ENCODE measurements at places on chromosomes 2 and 18.

GRCh38 chr2:212908682-212909435 is 242.6 kb downstream of the IKZF2 start:
- no peak for DNase-seq

- DNase-seq = no peak
Measured at GRCh38 chr2:69291004-69291650, 95.9 kb downstream of the GFPT1 start.

- no peak for DNase-seq
Measured at GRCh38 chr2:237384672-237385020, 29.3 kb downstream of the COL6A3 start.

DNA sequence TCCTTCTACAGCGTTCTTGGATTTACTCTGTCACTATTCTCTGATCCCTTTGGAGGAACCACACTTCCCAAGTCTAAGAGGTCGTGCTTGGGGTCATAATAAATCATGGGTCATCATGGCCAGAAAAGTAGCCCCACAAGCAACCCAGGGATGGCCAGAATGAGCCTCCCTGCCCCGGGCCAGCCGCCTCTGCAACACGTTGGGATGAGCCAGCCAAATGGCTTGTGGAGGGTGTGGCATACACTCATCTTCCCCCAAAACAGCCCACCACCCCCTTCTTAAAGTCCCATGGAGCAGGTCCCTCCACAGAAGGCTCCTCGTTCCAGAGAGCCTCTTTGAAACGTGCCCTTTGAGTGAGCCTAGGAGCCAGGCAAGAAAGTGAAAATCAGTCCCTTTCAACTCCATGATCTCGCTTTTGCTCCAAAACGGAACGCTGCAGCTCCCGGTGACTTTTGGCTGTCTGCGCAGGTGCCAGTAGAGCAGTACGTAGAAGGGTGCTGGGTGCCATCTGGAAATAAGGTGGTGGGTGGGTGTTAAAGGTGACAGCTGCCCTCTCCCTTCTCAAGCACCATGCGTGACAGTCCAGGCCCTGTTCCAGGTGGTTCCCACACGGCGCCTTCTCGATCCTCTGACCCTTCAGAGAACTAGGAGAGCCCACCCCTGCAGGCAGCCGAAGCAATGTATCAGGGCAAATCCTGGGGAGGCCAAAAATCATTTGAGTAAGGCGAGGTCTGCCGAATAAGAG is 48.5 kb upstream of the FOSL2 start:
- no peak for DNase-seq

GRCh38 chr2:188629753-188630527 is 338.3 kb downstream of the GULP1 start:
- DNase-seq = no peak

GRCh38 chr18:1438458-1438910 is 533.8 kb downstream of the ADCYAP1 start:
- no peak for DNase-seq

GRCh38 chr2:25566694-25567093 is 106.7 kb downstream of the DTNB start:
- DNase-seq = no peak

GRCh38 chr2:241391892-241392665 is 36.0 kb downstream of the FARP2 start:
- no peak for DNase-seq

DNA sequence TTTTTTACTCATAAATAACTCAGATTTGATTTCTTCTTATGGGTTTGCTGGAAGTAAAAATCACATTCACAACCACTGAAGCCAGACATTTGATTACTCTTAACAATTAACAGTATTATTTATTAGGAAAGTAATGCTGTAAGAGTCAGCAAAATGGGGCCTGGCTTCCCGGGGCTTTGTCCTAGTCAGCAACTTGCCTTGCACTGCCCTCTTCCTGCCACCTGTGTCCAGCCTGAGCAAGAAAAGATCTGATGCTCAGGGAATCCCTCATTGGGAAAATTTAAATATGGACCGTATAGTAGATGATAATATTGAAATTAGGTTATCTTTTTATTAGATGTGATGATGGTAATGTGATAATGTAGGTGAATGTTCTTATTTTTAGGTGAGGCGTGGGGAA is 30.8 kb upstream of the ACYP2 start:
- no peak for DNase-seq

GRCh38 chr2:147172493-147173188 is 672.2 kb upstream of the ACVR2A start:
- no peak for DNase-seq

GRCh38 chr2:228602288-228602687 is 420.8 kb upstream of the SPHKAP start:
- DNase-seq = no peak

GRCh38 chr18:79637181-79637920 is 42.3 kb upstream of the CTDP1 start:
- no peak for DNase-seq

DNA sequence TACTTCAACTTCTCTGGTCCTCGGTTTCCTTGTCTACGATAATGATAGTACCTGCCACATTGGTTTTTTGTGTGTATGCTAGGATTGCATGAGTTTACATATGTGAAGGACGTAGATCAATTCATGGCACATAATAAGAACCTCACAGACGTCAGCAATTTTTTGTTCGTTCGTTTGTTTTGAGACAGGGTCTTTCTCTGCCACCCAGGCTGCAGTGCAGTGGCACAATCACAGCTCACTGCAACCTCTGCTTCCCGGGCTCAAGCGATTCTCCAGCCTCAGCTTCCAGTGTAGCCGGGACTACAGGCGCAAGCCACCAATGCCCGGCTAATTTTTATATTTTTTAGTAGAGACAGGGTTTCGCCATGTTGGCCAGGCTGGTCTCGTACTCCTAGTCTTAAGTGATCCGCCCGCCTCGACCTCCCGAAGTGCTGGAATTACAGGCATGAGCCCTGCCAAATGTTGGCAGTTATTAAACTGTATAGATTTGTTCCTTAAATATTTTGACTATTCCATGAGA is 756 bp upstream of the SLC35F5 start:
- DNase-seq = no peak

- DNase-seq = no peak
Measured at GRCh38 chr2:97957432-97958183, 38.1 kb downstream of the TMEM131 start.

GRCh38 chr2:6780765-6781274 is 84.9 kb downstream of the CMPK2 start:
- no peak for DNase-seq

GRCh38 chr18:61397222-61397621 is 64.0 kb downstream of the CDH20 start:
- DNase-seq = no peak

DNA sequence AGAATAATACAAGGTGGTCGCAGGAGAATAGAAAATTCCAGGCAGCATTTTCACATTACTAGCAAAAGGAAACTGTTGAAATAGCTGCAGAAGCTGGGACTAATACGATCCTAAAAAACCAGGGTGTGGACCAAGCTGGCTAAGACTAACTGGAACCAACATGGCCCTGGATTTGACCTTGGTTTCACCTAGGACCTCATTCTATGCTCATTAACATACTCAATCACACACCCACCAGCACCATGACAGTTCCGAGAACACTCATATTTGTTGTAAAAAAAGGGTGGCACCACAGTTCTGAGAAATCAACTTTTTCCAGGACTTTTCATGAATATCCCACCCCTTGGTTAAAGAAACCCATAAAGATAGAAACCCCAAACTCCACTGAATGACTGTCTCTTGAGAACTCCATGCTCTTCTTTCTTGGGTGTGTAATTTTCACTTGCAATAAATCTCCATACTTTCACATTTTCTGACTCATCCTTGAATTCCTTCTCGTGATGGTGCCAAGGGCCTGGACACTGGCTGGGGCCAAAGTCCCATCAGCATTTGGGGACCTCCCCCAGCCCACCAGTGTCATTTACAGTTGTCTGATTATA is 164.3 kb upstream of the CHST9 start:
- DNase-seq = no peak

DNA sequence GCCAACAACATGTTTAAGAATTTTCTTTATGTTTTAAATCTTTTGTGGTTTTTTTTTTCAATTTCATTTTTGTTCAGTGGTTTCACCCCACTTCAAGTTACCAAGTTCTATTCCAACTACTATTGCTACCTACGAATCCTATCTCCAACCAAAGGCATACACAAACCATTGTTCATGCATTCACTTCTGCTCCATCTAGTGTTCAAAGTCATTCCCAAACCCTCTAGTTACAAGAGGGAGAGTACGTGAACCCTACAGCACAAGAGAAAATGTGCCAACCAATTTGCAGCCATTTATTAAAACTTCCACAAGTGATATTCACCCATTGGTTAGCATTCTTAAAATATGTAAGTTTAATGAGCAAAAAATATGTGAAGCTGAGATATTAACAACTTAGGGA is 295.1 kb upstream of the KYNU start:
- DNase-seq = no peak

DNA sequence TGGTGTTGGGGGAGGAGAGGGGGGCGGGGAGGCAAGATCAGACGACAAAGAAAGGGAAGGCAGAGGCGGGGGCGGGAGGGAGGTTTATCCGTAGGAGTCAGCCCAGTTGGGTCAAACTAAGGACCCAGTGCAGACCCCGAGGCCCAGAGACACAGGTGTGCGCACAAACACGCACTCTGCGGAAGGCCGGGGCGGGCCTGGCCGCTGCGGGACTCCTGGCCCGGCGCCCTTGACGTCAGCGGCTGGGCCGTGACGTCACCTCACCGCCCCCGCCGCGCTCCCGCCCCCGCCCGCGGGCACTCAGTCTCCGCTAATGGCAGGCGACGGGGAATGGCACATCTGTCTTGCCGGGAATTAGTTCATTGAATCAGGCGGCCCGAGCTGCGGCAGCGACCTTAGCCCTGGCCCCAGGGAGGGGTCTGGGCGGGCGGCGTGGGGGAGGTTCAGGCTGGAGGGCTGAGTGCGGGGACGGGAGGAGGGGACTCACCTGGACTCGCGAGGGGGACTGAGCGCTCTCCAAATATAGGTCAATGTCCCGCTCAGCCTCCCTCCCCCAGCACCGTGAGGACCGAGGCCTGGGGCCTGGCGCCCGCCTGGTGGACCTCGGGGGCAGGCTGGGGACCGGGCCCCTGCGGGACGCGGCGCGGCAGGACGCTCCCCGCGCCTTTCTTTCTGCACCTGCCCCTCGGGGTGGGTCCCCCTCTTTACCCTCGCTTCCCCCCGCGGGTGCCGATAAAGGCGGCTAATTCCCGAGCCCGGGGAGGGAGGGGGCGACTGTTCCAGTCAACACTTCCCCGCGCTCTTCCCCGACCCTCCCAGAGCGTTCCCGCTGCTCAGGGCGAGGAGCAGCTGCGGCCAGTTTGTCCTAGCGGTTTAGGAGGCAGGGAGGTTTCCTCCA is 15.5 kb upstream of the ECEL1 start:
- no peak for DNase-seq

GRCh38 chr18:38305961-38306360 is 740.4 kb upstream of the CELF4 start:
- DNase-seq = no peak

DNA sequence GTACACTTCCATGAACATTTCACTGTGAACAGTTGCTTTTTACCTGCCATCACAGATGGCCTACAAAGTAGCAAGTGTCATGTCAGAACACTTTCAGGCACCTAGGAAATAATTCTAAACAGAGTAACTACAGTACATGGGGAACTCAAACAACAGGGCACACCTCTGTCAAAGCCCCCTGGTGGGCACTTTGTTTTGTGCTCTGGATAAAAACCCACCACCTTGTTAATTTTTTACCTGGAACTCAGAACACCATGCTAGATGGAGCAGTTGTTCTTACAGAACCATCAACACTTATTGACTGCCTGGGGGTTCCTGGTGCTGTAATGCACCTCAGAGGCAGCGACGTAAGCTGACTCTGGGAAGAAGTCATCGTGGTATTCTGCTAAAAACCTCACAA is 2.3 kb downstream of the MSL3B start:
- no peak for DNase-seq

GRCh38 chr2:240878341-240878936 is 9.8 kb downstream of the AGXT start:
- no peak for DNase-seq

DNA sequence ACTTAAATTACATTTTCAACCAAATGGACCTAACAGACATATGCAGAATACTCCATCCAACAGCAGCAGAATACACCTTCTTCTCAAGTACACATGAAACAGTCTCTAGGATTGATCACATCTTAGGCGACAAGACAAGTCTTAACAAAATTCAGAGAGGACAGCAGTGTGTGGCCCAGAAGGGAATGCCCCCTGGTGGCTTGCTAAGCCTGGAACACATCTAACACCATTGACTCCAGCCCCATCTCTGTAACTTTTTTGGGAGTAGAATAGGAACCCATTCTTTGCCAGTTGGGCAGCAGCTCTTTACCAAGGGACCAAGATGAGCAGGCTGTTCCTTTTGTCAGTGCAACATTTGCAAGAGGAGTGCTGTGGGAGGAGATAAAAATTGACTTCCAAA is 249.9 kb downstream of the PLCL1 start:
- peak; percentile 8 for DNase-seq

DNA sequence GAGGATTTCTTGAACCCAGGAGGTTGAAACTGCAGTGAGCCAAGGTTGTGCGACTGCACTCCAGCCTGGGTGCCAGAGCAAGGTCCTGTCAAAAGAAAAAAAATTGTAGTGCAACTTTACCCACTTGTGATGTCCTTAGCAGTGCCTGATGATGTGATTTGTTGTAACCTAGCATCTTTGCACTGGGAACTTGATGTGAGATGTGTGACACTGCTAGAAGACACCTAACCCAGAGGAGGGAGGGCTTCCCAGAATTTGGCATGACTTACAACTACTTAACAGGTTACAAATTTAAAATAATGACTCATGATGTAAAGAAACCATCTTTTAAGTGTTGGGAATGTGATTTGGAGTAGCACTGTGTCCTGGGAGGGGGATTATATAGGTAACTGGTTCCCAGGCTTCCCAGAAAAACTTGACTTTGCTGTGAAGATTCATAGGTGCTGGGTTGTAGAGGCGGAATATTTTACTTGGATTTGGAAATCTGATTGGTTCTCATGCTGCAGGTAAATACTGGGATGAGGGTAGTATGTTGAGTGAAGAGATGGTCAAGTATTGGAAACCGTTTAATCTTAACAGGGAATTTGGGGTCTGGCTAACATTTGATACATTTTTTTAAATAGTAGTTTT is 3.7 kb downstream of the EEF1B2 start:
- no peak for DNase-seq

DNA sequence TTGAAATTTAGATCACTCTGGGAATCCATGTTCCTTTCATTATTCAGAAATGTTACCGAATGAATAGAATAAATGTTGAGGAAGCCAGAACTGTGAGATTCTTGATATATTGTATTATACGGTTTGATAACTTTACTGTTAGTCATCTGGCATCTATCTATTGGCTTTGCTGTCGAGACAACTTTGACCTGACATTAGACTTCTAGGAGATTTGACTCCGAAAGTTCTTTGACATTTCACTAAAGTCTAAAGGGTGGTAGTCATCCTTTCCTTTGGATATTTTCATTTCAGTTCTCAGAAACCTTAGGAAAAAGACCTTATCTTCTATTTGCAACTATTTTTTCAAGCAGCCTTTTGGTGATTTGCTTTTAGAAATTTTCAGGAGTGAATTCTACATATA is 1.9 kb downstream of the BMPR2 start:
- DNase-seq = no peak

- DNase-seq = no peak
Measured at GRCh38 chr18:62812242-62812641, 96.9 kb downstream of the PHLPP1 start.
